ENCODE measurements at places on chromosomes 12 and 14.

DNA sequence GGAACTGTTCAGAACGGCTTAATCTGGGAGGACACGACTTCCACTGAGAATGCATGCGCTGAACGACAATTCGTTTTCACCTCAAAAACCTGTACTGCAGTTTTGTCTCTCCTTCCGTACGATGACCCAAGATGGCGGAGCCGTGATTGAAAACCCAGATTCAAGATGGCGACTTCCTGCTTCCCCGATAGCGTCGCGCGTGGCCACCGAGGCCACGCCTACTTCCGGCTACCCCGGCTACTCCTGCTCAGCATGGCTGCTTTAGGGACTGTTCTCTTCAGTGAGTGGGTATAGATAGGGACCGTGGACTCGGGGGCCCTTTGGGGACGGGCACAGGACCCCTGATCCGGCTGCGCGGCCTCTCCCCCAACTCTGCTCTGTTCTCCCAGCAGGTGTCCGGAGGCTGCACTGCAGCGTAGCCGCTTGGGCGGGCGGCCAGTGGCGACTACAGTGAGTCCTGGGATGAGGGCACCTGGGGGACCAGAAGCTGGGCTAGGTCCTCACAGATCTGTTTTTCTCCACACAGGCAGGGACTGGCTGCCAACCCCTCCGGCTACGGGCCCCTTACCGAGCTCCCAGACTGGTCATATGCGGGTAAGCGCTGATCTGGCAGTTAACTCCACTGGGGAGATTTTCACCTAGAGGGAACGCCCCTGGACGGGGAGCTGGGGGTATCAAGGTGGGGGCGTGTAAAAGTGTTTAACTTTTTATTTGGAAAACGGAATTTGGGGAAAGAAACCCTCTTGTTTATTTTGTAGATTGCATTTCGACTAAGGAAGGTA lies at the start of gene MRPL52:
Gene MRPL52 (plus strand): TSS at position 227 of the 782 bp plus-strand sequence. CDS start 26 bp downstream, at position 253.
- peak; percentile 95 for DNase-seq

- no peak for DNase-seq
Observed at GRCh38 chr12:13227191-13227590, 30.7 kb downstream of the EMP1 start.

DNA sequence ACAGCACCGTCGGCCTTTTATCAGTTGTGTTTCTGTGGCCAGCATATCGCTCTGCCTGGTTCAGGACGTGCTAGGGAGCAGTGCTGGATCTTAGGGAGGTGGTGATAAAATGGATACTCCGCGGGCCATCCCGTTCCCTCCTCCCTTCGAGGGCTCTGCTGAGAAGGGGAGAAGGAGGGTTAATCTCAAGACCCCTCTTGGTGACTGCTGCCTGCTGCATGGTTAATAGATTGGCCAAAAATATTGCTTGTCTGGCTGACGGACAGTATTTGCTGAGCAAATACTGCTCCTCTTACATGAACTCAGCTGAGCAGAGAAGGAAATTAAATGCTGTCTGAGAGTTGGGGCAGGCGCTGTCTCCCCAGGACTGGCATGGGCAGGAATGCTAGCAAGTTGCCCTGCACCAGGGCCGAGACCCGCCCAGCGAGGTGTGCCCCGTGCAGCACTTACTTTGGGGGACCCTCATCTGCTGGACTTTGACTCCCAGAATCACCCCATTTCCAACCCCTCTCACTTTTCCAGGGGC lies 1.2 kb downstream of the FBRSL1 start:
- DNase-seq, result no peak

DNA sequence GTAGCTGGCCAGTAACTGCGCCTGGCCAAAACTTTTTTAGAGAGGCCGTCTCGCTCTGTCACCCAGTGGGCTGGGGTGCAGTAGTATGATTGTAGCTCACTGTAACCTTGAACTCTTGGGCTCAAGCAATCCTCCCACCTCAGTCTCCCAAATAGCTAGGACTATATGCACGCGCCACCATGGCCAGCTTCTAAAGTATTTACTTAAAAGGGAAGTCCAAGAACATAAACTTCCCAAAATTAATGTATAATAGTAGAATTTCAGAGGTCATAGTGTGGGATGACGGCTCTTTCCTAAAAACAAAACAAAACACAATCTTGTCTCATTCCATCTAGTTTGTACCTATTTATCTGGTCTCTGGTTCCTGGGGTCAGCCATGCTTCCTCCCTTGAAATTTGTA lies 42.2 kb upstream of the FOS start:
- no peak for DNase-seq

GRCh38 chr12:6367065-6367968 lies 8.0 kb downstream of the SCNN1A start:
- peak; percentile 12 for DNase-seq
